ENCODE measurements at places on chromosomes 3 and 15.

GRCh38 chr3:4506559-4507023 lies 13.4 kb downstream of the ITPR1 start:
- DNase-seq = no peak

DNA sequence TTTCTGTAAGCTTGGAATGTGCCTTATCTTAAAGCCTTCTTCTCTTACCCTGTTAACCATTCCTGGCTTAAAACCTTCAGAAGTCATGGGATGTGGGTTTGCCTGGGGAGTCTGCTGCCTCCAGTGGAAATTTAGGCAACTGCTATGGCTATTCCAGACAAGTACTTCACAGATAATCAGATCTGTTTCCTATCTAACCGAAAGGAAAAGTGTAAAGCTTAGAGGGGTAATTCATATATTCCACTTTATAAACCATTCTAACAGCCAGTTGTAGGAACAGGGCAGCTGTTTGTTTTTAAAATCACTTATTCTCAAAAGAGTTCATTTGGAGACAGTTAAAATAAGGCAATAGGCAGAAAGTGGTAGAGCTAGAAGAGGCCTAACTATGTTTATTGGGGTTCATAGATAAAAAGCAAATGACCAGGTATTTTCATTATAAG lies 219.9 kb downstream of the TCF12 start:
- DNase-seq = peak; percentile 79

DNA sequence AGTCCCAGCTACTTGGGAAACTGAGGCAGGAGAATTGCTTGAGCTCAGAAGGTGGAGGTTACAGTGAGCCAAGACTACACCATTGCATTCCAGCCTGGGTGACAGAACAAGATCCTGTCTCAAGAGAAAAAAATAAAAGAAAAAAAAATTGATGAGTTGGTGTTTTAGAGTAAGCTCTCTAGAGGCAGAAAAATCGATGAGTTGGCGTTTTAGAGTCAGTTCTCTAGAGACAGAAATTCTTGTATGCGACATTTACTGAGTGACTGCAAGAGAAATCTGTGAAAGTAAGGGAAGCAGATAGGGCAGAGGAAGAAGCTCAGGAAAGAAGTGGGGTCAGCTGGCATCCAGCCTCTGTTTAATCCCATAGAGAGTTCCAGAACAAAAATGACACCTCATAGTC lies 298.7 kb upstream of the ARRDC4 start:
- no peak for DNase-seq

GRCh38 chr3:27380433-27381357 lies 11.5 kb upstream of the NEK10 start:
- DNase-seq = no peak

DNA sequence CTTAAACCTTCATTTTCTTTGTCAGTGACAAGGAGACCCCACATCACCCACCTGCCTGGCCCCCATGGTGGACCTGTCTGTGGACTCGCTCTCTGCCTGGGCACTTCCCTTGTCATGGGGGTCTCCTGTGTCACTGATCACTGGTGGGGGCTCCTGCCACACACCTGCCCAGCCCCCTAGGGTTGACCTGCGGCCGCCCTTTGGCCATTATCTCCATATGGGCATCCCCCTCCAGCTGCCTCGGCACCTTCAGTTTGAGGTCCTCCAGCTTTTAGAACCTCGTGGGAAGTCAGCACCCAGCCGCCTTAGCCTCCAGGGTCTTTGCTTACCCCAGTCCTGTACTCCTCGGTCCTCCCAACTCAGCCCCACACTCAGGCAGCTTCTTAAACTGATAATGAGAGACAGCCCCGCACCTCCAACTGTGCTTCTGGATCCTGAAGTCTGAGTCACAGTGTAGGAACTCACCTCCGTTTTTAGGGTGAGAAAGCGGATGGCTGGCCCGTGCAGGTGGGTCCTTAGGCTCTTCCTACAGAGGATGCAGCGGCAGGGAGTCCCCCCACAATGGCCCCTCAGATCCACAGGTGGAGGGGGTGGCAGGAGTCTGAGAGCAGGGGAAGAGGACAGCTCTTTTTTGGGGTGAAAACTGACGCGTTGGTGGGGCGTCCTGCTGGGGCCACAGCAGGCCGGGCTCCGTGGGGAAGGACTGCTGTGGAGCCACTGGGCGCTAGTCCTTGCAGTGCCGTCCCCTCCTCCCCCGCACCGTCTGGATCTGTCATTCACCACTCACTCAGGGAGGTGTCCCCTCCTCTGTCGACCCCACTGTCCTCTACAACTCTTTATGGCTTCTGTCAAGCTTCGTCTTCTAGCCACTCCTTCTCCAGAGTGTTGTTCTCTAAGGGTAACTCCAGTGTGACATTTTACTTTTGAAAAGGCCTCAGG lies 8.7 kb upstream of the PRR23E start:
- DNase-seq = no peak

GRCh38 chr3:140223631-140224030 lies 288.6 kb downstream of the CLSTN2 start:
- no peak for DNase-seq

GRCh38 chr15:26772154-26773066 lies at the start of gene GABRB3:
GABRB3 (minus strand) TSS chr15:26773066.
- peak; percentile 32 for DNase-seq

GRCh38 chr3:22565393-22565792 lies 637.7 kb upstream of the UBE2E2 start:
- DNase-seq = no peak

DNA sequence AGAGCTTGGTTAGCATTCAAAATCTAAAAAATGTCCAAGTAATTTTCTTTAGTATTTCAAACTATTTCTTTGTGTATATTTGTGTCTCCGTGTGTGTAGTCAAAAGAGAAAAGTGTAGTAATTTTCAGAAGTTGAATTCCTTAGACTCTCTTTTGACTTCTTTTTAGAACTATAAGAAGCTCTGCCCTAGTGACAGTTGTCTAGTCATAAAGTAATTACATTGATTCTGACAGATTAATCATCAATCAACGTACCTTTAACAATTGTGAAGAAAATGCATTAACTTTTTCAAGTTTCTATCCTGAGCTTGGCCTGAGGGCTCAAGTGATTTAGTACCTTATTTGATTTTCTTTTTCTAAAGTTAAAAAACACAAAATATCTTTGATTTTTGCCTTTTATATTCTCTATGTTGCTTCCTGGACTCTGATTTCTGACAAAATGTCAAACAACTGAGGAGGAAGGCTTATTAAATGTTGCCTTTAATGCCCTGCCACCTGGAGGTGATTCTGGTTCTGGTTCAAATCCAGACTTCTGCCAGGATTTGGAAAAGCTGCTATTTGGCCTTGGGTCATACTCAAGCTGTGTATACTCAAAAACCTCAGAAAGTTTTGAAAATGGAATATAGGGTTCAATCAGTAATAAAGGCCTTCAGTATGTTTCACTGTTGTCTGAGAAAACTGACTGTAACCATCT lies 653.6 kb downstream of the NSUN3 start:
- no peak for DNase-seq
